Esophagus mucosa (tissue), 1 donor: ENCODE measurements at places on chromosomes 7 and 10.

DNA sequence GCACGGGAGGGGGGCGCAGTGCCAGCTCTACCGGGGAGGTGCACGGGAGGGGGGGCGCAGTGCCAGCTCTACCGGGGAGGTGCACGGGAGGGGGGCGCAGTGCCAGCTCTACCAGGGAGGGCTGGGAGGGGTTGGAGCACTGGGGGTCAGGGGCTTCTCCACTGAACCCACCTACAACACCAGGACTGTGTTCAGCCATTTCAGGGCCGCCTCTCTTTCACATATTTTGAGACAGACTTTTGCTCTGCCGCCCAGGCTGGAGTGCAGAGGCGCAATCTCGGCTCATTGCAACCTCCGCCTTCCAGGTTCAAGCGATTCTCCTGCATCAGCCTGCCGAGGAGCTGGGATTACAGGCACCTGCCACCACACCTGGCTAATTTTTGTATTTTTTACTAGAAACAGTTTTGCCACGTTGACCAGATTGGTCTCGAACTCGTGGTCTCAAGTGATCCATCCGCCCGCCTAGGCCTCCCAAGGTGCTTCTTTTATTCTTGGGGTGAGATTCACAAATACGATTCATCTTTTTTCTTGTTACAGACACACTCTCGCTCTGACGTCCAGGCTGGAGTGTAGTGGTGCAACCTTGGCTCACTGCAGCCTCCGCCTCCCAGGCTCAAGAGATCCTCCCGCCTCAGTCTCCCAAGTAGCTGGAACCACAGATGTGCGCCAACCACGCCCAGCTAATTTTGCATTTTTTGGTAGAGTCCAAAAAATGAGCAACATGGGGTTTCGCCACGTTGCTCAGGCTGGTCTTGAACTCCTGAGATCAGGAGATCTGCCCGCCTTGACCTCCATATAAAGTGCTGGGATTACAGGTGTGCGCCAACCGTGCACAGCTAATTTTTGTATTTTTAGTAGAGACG, 37.0 kb downstream of the ADAP1 start:
- ATAC-seq = no peak

DNA sequence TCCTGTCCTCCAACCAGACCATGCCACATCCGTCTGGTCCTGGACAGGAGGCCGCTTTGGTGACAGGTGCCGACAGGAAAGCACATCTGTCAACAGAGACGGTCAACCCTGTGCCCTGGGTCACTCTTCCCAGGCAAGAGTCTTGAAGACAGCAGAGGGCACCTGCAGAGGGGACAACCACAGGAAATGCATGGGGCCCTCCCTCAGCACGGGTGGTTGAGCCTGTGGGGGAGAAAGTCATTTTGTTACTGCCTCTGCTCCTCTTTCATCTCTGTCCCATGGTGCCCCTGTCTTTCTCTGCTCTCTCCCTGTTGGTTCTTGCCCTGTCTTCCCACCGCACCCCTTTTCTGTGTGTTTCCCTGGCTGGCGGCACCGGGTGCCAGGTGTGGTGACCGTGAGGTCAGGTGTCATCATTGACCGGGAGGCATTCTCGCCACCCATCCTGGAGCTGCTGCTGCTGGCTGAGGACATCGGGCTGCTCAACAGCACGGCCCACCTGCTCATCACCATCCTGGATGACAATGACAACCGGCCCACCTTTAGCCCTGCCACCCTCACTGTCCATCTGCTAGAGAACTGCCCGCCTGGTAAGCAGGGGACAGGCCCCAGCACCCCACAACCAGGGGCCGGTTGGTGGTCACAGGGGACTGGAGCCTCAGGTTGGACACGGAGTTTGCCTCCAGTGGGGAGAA, 17.6 kb upstream of the VSIR start:
- ATAC-seq = peak; percentile 11

- peak; percentile 78 for ATAC-seq
These were observed 655.6 kb downstream of the LRMDA start for GRCh38 chr10:76086761-76087639.

GRCh38 chr10:120369856-120370276, 87.2 kb upstream of the PLPP4 start:
- ATAC-seq = no peak

DNA sequence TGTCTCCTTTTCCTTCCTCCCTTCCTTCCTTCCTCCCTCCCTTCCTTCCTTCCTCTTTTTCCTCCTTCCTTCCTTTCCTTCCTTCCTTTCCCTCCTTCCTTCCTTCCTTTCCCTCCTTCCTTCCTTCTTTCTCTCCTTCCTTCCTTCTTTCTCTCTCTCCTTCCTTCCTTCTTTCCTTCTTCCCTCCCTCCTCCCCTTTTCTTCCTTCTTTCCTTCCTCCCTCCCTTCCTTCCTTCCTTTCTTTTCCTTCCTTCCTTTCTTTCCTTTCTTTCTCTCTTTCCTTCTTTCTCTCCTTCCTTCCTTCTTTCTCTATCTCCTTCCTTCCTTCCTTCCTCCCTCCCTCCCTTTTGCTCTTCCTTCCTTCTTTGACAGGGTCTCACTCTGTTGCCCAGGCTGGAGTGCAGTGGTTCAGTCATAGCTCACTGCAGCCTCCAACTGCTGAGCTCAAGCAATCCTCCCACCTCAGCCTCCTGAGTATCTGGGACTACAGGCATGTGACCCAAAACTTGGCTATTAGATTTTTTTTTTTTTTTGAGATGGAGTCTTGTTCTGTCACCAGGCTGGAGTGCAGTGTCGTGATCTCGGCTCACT, 15.9 kb upstream of the CYTH3 start:
- ATAC-seq = no peak
